ENCODE measurements at places on chromosomes 3 and 15.
A peak's percentile ranks its signal among the peaks of the same experiment; 100 is the strongest.

- DNase-seq = peak; percentile 71
Observed at GRCh38 chr15:42511007-42511391, 15.6 kb downstream of the SNAP23 start.

GRCh38 chr3:105402287-105402801, 35.6 kb downstream of the ALCAM start:
- DNase-seq = peak; percentile 97

GRCh38 chr3:178875836-178876235, 195.8 kb downstream of the ZMAT3 start:
- DNase-seq = no peak

GRCh38 chr3:144433006-144433405, 461.4 kb downstream of the DIPK2A start:
- no peak for DNase-seq

DNA sequence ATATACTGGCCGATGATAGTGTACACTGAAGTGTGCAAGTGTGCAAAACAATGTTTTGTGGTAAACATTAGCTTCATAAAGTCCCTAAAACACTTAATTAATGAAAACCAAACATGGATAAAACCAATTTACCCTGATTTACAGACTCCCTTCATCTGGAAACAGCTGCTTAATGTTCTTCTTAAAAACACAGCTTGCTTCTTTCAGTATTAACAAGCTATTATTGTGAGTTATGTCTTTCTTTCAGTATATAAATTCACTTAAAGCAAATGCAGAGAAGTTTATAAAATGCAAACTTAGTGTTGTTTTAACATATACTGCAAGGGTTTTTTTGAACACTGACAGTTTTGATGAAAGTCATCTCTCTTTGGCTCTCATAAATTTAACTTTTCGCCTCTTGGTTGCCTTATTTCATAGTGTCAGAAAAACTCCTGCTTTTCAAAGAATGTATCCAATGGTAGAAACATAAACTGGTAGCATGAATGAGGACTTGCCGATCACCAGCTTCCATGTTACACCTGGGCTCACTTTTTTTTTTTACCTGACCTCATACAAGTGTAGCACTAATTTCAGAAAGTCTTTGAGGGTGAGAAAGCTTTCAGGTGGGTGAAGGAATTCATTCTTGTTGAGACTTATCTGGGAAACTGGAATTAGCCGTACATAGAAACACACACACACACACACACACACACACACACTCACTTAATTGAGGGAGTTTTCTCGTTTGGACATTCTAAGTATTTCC, 532.2 kb downstream of the ROBO2 start:
- DNase-seq = no peak

DNA sequence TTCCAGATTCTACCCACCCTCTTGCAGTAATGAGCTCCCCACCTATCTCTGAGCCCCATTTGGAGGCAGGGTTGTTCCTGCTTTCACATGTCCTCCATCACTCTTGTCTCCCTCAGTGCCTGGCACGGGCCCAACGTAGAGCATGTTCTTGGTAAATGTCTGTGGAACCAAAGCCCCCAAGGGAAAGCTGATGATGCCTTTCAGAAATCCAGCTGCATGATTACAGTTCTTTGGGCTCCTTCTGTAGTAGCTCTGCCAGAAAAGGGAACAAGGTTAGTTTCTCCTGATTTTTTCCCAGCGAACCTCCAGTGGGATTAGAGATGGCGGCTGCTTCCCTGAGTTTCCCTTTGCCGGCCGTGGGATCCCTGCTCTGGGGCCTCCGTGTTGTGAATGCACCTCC, 39.3 kb downstream of the CGNL1 start:
- DNase-seq = no peak

GRCh38 chr3:194396859-194397756, 2.0 kb downstream of the GP5 start:
- DNase-seq = no peak

DNA sequence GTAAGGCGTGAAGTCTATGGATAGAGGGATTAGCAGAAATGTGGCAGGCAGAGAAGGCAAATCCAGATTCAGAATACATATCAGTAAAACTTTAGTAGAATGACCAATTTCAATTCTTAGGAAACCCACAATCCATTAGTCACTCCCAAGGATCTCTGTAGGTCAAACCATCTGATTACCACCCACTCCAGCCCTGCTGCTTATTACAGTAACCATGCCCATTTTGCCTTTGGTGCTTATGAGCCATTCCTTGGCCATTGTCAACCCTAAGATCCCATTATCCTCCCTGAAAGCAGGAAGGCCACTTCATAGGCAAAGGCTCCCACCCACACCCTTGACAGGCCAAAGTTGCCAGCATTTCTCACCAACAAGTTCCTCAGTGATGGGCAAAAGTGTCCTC, 5.1 kb upstream of the KLHL40 start:
- DNase-seq = peak; percentile 27

GRCh38 chr3:40574050-40574449, 49.3 kb downstream of the ZNF621 start:
- DNase-seq = no peak

GRCh38 chr3:188392076-188392475, 238.1 kb downstream of the LPP start:
- DNase-seq = no peak

GRCh38 chr15:66126031-66126441, 127.5 kb downstream of the MEGF11 start:
- no peak for DNase-seq

DNA sequence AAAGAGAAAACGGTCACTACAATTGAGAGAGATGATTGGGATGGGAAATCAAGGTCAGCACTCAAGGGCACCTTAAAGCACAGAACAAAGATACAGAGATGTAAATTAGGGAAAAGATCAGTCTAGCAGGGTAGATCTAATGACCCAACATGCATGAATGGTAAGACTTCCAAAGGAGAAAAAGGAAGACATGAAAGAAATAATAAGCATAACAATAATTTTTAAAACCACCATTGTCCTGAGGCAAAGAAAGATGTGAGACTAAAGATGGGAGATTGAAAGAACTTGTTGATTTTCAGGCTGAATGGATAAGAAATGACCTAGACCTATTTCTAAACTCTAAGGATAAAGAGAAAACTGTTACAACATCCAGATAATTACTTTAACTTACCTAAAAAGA, 34.8 kb upstream of the AMOTL2 start:
- no peak for DNase-seq

GRCh38 chr15:100537331-100537730, 8.6 kb upstream of the CERS3 start:
- DNase-seq = no peak

- no peak for DNase-seq
Observed at GRCh38 chr3:143793971-143794370, 54.3 kb downstream of the SLC9A9 start.

GRCh38 chr3:72591522-72592421, 256.5 kb downstream of the SHQ1 start:
- DNase-seq = peak; percentile 90

GRCh38 chr15:31556494-31557150, 230.0 kb downstream of the KLF13 start:
- DNase-seq = no peak

GRCh38 chr3:85589145-85589544, 630.4 kb downstream of the CADM2 start:
- peak; percentile 61 for DNase-seq

DNA sequence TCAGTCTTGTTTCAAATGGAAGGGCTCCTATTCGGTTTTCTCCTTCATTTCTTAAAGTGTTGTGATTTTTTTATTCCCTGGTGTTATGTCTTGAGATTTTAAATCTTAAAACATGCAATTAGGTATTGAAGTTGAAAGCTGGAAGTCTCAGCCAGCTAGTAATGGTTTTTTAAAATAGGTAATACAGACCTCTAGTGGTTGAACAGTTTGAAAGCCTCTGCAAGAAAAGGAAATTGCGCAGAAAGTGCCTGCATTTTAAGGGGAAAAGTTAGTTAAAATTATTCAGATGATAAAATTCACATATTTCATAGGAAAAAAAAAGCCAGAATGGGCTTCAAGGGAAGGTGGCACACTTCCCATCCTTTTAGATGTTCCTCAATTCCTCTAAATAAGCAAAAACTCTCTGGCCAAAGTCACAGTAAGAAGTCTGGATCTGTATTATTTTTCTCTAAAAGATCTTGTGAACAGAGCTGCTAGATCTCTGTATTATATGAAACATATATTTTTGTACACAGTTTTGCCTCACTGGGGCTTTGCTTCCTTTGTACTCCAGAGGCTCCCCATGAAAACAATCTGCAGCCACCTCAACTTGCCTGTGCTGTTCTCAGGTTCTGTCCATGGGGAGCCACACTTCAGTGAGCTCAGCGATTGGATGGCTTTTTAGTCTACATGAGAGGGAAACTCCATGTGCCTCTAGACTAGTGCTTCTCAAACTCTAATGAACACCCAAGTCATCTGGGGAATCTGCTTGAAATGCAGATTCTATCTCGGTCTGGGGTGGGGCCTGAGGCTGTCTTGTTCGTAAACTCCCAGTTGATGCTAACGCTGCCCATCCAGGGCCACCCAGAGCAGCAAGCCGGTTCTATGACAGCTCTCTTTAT, 21.5 kb downstream of the AGTR1 start:
- DNase-seq = no peak

DNA sequence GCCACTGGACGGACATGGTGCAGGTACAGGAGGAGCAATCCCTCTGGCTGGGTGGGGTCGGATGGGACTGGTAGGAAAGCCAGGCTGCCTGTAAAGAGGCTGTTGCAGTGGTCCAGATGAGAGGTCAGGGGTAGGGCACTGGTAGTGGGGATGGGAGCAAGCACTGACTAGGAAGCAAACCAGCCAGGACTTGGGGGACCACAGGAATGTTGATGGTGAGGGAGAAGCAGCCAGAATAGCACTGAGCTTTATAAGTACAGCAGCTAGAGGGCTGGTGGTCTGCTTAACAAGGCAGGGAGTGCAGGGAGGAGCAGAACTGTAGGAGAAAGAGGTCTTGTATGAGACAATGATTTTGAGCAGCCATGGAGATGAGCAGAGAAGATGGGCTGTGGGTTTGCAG, 38.7 kb upstream of the PTPN23 start:
- no peak for DNase-seq

DNA sequence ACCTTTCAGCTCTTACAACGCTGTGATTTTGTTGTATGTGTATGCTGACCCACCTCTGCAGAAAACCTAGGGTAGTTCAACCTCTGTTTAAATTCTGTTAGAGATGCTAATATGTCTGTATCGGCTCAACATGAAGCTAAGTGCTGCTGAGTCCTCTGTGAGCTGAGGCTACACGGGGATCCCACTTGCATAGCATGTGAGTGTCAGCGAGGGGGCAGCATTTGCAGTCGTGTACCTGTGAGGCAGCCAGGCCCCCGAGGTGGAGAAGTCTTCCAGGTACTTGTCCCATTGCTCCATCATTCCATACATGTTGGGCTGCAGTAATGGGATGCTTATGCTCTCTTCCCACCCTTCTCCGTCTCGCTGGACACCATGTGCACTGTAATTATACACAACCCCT, 3.7 kb downstream of the MKRN2OS start:
- DNase-seq = no peak

GRCh38 chr3:147483578-147483977, 74.4 kb downstream of the ZIC1 start:
- DNase-seq = no peak

GRCh38 chr15:35751413-35752133, 205.6 kb upstream of the DPH6 start:
- DNase-seq = no peak

GRCh38 chr3:33196538-33196937, 22.1 kb downstream of the SUSD5 start:
- DNase-seq = no peak

- no peak for DNase-seq
Observed at GRCh38 chr3:5022187-5022965, 43.1 kb downstream of the BHLHE40 start.

DNA sequence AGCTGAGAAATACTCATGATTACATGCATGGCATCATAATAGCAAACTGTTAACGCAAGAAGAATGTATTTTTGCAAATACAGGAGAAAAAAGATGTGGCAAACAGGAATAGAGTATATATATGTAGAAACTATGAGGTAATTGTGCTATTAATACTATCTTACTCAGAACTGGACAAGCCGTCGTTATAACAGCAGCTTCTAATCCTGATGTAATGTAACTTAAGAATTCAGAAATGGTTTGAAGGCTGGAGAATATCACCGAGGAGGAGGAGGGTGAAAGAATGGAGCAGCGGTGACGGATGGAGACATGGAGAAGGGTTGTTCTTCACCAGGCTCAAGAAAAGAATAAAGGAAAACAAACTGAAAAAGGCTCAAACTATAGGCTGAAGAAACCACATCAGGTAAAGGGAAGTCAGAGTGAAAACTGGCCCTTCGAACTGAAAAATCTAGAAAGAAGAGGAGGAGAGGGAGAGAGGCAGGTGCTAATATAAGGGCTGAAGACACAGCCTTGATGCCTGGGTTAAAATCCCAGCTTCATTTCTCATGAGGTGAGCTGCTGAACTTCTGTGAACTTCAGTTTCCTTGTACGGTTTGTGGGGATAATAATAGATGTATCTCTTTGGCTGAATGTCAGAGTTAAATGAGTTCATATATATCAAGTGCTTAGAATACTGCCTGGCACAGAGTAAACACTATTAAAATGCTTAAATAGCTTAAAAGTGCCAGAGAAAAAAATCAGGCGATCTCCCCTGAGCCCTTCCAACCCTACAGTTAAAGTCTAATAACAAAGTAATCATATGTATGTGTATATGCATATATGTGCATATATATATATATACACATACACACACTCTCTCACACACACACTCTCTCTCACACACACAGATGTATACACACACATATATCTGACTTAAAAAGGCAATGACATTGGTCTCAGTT, 43.9 kb downstream of the GOLIM4 start:
- no peak for DNase-seq

- no peak for DNase-seq
Observed at GRCh38 chr3:41853540-41854196, 108.2 kb downstream of the ULK4 start.

DNA sequence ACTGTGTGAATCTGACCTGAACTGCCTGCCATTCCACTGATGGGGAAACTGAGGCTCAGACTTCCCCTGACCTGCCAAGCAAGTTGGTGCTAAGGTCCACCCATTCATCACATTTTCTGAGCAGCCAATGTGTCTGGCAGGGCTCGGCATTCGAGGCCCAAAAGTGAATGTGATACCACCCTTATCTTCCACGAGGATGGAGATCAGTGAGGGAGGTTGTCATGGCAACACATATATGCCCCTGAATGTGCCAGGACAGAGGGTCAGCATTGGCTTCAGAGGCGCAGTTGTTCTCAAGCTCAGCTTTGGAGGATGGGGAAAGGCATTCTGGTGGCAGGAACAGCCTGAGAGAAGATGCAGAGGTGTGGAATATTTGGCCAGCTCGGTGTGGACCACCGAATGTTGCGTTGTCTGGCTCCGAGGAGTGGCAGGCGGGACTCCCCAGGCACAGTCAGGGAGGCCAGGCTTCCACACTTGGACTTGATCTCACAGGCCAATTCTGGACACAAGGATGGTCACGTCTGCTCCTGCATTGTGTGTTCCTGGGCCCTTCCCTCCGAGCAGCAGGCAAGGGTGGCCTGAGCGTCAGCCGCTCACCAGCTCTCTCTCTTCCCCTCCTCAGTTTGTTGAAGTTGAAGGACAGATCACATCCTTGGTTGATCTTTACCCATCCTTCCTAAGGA, 63.4 kb downstream of the GRIP2 start:
- DNase-seq = no peak
